Dorsolateral prefrontal cortex (tissue), 122 donors: ENCODE measurements at places on chromosomes 16 and 17.
A peak's percentile ranks its signal among the peaks of the same experiment; 100 is the strongest.

- no peak for DNase-seq
These were observed 1.0 kb downstream of the TMEM114 start for GRCh38 chr16:8589057-8589899.

GRCh38 chr17:79981090-79981489 lies 54.6 kb downstream of the TBC1D16 start:
- no peak for DNase-seq

- DNase-seq, result no peak
These were observed 893 bp downstream of the HCFC1R1 start for GRCh38 chr16:3022684-3023414.

DNA sequence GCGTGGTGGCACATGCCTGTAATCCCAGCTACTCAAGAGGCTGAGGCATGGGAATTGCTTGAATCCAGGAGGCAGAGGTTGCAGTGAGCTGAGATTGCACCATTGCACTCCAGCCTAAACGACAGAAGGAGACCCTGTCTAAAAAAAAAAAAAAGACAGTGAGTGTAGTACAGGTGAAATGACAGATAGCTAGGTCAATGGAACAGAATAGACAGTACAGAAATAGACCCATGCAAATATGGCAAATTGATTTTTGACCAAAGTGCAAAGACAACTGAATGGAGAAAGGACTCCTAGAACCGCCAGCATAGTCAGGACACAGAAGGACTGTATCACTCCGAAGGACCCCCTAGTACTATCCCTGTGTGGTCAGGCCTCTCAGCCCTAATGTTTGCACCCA lies 16.6 kb upstream of the PYY start:
- no peak for DNase-seq

GRCh38 chr17:50775926-50776325 lies 8.6 kb upstream of the ANKRD40CL start:
- no peak for DNase-seq

- no peak for DNase-seq
These were observed 2.1 kb upstream of the ATP2C2 start for GRCh38 chr16:84366208-84366607.

DNA sequence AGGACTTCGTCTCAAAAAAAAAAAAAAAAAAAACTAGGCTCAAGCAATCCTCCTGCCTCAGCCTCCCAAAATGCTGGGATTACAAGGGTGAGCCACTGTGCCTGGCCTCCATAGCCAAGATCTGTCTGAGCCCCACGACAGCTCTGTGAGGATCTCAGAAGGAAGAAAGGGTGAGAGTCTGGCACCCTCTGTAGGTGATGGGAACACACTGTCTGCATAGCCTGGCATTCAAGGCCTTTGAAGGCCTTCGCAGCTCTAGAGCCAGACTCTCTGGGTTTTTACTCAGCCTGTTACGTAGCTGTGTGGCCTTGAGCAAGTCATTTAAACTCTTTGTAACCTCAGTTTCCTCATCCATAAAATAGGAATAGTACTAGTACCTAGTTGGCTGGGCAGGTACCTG lies 6.3 kb upstream of the XPO6 start:
- no peak for DNase-seq

DNA sequence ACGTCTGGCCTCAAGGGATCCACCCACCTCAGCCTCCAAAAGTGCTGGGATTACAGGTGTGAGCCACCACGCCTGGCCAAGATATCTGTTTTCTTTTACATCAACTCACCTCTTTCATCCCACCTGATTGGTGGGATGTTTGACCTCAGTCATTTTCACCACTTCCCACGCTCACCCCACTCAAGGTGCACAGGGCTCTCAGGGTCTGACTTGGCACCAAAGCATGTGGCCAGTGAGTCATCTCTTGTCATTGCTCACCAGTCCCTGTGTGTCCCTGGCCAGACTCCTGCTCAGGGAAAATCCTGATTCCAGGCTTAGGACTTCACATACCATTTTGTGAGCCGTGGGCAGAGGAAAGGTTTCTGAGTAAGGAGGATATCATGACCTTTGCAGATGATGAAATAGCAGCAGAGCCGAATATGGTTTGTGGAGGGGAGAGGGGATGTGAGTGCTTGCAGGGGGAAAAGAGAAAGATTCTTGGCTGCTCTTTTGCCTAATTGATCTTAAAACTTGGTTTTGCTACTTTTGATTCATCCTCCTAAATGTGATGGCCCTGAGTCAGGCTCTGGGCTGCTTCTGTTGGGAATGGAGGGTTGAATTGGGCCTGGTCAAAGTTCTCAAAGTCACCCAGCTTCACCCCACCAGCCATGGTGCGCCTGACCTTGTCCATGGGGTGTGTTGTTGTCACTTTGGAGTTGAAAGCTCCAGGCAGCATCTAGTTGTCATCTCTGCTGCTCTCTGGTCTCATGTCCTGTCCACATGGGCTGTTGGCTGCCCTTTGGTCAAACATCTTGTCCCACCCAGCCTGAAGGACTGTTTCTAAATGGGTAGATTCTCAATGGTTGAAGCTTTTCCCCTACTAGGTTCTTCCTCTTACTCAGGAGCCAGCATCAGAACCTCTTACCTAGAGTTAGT lies 6.0 kb upstream of the KCNH6 start:
- DNase-seq, result no peak

DNA sequence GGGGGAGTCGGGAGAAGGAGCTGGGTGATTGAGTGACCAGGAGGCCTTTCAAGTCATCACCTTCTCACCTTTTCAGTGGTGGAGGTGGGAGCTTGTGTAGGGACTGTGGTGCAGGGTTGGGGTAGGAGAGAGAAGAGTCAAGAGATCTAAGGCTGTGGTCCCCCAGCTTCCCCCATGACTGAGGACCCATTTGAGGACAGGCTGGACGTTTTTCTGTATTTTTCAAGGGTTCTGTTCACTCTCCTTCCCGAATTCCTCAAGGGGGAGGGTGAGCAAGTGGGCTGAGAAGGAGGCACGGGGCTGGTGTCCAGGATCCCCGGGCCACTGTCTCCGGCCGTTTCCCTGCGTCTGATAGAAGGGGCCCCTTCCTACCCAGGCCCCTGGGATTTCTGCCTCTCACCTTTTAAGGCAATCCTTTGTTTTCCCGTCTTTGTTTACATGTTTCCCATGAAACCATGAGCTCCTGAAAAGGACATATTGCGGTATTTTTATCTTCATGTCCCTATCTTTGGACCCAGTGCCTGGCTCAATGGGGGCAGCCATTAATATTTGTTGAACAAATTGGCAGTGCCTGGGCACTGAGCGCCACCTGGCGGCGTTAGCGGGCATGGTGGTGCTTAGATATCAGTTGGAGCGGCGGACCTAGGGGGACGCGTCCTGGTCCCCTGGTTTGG lies 9.2 kb upstream of the CD300A start:
- peak; percentile 84 for DNase-seq

- no peak for DNase-seq
These were observed 195.3 kb downstream of the CYB561 start for GRCh38 chr17:63250830-63251229.

GRCh38 chr17:29178750-29179231 lies 1.4 kb downstream of the MYO18A start:
- peak; percentile 42 for DNase-seq

DNA sequence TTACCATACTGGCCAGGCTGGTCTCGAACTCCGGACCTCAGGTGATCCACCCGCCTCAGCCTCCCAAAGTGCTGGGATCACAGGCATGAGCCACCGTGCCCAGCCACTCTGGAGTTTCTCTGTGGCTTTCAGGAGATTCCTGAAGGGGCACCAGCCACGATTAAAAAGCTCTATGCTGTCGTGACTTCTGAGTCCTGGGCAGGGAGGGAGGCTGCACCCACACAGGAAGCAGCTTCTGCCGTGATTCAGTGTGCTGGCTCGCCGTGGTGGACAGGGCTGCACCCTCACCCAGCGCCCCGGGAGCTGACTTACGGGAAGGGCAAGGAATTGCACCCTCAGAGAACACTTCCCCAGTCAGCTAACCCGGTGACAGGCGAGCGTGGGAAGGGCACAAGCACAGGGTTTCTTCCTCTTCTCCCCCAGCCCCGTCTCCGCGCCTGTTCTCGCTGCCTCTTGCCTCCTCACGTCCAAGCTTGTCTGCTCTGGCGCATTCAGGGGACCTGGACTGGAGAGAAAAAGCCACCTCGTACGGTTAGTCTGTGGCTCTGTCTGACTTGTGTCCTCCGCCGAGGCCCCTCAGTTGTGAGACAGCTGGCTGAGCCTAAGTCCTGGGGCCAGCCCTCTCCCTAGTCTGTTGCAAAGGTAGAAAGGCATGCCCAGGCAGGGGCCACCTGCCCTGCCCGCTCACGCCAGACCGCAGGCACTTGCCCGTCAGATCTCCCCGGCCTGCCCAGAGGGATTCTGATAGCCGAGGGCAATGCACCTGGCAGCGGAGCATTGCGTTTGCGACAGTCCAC lies 145.0 kb downstream of the SEC14L1 start:
- peak; percentile 70 for DNase-seq

GRCh38 chr17:63707151-63707550 lies 7.2 kb upstream of the LIMD2 start:
- no peak for DNase-seq

DNA sequence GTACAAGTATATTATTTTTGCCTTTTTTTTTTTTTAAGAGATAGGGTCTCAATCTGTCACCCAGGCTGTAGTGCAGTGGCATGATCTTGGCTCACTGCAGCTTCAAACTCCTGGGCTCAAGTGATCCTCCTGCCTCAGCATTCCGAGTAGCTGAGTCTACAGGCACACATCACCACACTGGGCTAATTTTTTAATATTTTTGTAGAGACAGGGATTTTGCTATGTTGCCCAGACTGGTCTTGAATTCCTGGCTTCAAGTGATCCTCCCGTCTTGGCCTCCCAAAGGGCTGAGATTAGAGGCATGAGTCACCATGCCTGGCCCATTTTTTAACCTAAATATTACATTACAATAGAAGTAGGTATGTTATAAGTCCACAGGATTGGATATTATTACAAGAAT lies 3.2 kb downstream of the TERB1 start:
- DNase-seq, result no peak

DNA sequence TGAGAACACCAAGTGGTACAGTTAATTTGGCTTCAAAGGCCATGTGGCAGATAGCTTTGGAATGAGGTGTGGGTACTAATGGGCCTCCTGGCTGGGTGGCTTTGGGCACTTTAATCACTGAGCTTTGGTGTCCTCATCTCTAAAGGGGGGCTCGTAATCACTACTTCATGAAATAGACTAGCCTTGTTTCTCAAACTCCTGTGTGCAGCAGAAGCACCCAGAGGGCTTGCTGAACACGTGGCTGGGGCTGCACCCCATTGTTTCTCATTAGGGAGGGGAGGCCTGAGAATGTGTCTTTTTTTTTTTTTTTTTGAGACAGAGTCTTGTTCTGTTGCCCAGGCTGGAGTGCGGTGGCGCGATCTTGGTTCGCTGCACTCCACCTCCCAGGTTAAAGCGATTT lies 5.8 kb downstream of the EPN2 start:
- no peak for DNase-seq

DNA sequence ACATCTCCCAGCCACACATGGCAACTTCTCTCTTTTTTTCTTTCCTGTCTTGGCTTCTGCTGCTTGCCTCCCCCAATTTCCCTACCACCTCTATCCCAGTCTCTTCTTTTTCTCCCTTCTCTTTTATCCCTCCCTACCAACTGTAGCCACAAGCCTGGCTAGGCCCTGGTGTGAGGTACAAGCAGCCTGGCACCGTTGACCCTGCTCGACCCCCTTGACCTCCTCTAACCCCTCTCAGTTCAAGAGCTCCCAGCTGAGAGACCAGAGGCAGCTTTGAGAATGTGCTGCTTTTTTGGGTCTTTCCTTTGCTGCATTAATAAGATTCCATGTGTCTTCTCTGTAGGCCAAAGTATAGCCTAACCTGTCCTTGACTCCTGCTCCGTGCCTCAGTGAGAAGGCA lies 32.3 kb downstream of the B9D1 start:
- DNase-seq, result no peak

- no peak for DNase-seq
These were observed 101.8 kb upstream of the NLRP1 start for GRCh38 chr17:5686074-5686635.

GRCh38 chr17:6670571-6670970 lies 19.0 kb downstream of the C17orf100 start:
- no peak for DNase-seq

DNA sequence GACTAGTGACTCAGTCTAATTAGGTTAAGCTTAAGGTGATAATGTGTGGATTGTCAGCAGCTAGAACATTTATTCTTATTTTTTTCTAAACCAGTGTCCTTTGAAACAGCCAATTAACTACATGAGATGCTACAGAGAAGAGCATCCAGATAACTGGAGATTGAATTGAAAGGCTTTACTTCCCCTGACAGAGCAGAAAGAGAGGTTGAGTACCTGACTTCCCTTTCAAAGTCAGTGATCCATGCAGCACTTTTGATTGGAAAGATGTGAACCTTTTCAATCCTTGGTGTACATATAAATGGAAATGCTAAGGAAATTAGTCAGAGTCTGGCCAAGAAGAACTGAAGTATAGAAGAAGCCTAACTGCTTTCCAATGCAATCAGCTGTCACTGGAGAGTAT lies 653.8 kb downstream of the CDH8 start:
- DNase-seq, result no peak

DNA sequence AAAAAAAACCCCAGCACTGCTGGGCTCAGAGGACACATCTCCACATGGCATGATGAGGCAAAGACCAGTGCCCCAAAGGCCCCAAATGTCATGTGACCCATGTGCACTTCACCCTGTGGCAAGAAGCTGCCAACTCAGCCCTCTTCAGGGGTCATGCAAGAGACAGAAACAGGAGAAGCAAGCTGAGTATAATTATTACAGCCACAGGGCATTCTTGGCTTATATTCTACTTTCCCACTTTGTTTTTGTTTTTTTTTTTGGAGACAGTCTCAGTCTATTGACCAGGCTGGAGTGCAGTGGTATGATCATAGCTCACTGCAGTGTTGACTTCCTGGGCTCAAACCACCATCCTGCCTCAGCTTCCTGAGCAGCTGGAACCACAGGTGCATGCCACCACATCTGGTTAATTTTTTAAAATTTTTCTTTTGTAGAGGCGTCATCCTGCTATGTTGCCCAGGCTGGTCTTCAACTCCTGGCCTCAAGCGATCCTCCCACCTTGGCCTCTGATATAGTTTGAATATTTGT lies 32.7 kb upstream of the LITAF start:
- no peak for DNase-seq

- no peak for DNase-seq
These were observed 133.3 kb downstream of the CA10 start for GRCh38 chr17:52025236-52025635.

- DNase-seq, result no peak
These were observed 185.5 kb downstream of the WWOX start for GRCh38 chr16:78284957-78285434.

- DNase-seq, result no peak
These were observed 437.2 kb downstream of the HAPSTR1 start for GRCh38 chr16:9528511-9529079.

DNA sequence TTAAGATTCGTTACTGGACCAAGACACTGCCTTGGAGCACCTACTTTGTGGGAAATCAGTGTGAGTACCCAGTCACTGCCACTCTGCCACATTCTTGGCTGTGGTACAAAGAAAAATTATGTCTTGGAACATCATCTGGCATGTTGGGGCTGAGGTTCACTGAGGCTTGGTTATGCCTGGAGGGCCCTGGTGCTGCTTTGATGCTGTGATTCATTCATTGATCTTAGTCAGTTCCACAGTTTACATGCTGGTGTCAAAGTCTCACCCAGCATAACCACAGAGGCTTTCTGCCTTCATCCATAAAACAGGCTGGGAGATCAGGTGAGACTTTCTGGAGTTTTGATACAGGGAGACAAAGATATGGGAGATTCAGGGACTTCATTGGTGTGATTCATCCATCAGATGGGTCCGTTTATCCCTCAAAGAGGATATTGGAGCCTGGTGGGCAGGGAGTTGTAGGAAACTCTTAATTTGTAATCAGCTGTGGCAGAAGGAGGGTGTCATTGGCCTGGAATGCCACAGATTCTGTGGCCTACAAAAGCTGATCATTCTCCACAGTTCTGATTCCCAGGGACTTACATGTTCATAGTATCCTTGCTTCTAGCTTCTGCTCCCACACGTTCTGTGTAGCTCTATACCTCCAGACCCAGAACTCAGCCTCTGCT lies 322.5 kb downstream of the PMP22 start:
- no peak for DNase-seq
